ENCODE measurements at places on chromosomes 11 and 22. TPM values are rescaled to one million over a fixed set of nuclear protein-coding genes. Genes with fewer than 3 reads are reported as not detected.

GRCh38 chr11:32792111-32792947 lies 2.1 kb downstream of the CCDC73 start:
- no peak for DNase-seq

GRCh38 chr22:27220339-27220738 lies 563.0 kb downstream of the MIAT start:
- no peak for DNase-seq

GRCh38 chr11:1565173-1565903 lies 6.7 kb downstream of the DUSP8 start:
- no peak for DNase-seq

DNA sequence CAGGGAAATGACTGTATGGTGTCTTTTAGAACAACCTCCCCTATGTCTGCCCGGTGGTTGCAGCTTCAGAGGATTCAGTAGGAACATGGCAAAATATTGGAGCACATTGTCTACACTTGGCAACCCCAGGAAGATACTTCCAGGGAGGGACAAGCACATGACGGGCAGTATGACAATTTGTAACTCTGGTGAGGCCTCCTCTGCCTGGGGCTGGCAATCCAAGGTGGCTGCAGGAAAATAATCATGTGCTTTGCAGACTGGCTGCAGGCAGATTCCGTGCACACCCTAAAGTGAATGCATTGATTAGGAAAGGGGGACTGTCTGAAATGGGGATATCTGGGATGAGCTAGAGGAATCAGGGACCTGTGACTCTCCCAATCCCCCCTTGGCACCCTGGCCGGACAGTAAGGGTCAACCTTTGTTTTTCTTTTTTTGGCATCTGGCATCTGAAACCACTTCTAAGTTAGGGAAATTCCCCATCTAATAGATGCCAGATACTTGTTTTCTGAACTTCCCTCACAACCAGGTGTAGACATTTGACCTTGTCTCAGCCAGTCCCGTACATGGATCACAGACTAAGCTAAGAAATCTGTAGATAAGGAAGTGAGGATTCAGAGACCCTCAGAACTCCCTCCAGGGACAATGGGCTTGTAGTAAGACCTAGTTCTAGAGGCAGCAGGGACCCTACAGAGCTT lies 10.5 kb upstream of the PHOX2A start:
- no peak for DNase-seq

- no peak for DNase-seq
These were observed 15.2 kb downstream of the DDX17 start for GRCh38 chr22:38490915-38491314.

- no peak for DNase-seq
These were observed 67.6 kb downstream of the MPPED1 start for GRCh38 chr22:43479301-43479950.

DNA sequence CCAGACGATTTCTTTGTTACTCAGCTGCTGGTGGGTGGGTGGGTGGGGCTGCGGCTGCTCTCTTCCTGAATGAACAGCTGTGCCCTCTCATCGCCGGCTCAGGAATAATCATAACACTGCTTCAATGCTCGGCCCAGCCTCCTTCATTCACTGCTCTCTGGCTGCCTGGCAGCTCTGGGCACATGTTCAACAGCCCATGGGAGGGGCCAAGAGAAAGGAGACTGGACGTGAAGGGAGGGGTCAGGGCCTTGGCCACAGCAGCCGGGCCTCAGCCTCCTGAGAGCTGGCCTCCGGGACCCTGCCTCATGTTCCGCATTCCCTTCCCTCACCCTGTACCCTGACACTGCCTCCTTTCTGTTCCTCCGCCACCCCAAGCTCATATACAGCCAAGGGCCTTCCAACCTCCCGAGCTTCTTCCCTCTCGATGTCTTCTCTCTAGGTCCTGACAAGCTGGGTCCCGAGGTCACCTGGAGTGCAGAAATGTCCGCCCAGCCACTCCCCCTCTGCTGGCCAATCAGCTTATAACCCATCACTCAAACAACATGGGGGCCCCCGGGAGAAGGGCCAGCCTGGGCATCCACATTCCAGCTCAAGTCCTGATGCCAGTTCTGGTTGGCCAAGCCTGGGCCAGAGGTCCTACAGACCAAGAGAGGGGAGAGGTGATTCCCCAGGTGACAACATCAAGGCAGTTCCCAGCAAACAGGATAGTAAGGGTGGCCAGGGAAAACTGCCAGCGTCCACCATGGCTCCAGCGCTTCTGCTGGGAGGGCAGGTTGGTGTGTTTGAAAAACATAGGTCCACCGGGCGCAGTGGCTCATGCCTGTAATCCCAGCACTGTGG lies 3.2 kb upstream of the CSDC2 start:
- peak; percentile 75 for DNase-seq

GRCh38 chr11:133156986-133157745 lies 375.1 kb downstream of the OPCML start:
- DNase-seq: no peak

- DNase-seq: no peak
These were observed 62.9 kb upstream of the NAV2 start for GRCh38 chr11:19649751-19650150.

GRCh38 chr11:10770626-10771254 lies 19.7 kb downstream of the CTR9 start:
- DNase-seq: no peak

GRCh38 chr11:499201-500076 lies 7.6 kb downstream of the RNH1 start:
- DNase-seq: peak; percentile 45

DNA sequence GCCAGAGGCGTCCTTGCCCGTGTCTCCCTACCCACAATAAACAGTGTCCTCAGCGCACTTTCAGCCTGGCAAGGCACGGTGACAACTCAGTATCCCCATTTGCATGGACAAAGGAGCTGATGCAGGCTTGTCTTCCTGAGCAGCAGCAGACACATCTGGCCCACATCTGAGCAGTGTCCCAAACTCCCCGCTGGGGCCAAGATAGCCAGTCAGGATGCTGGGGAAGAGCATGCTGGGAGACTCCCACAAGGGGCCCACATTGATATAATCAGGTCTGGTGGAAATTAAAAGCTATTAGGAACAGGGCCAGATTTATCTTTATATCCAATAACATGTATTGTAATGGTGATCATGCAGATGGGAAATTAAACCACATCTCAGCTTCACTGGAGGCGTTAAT lies 24.7 kb downstream of the DSCAML1 start:
- DNase-seq: no peak

- no peak for DNase-seq
These were observed 27.6 kb downstream of the HIPK3 start for GRCh38 chr11:33284818-33285217.

- DNase-seq: no peak
These were observed 369.4 kb downstream of the DDX10 start for GRCh38 chr11:109034339-109034696.

GRCh38 chr11:129260750-129261149 lies 68.6 kb upstream of the ARHGAP32 start:
- DNase-seq: no peak

DNA sequence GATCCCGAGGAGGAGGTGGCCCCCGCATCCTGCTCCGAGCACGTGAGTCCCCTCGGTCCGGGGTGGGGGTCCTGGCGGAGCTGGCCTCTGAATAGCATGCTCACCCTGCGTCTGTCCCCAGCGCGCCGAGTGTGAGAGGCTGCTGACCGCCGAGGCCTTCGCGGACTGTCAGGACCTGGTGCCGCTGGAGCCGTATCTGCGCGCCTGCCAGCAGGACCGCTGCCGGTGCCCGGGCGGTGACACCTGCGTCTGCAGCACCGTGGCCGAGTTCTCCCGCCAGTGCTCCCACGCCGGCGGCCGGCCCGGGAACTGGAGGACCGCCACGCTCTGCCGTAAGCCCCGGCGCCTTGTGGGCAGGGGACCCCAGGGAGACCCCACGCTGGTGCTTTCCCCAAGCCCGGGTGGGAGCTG lies 3.5 kb downstream of the MUC2 start:
- peak; percentile 39 for DNase-seq

- no peak for DNase-seq
These were observed 44.5 kb downstream of the RAB6A start for GRCh38 chr11:73716153-73717056.

Gene POU2AF3
- 3.4 TPM for total RNA-seq

Gene POTEH
- not detected for total RNA-seq

Gene FXYD6
- 61.2 TPM for total RNA-seq

Gene FOXRED2
- 13.2 TPM for total RNA-seq

Gene OR56A1
- not detected for total RNA-seq
